ENCODE measurements at places on chromosomes 7 and 10. TPM values are rescaled to one million over a fixed set of nuclear protein-coding genes. Genes with fewer than 3 reads are reported as not detected.

- DNase-seq, result peak; percentile 45
These were observed 172.3 kb downstream of the C1GALT1 start for GRCh38 chr7:7354674-7355073.

DNA sequence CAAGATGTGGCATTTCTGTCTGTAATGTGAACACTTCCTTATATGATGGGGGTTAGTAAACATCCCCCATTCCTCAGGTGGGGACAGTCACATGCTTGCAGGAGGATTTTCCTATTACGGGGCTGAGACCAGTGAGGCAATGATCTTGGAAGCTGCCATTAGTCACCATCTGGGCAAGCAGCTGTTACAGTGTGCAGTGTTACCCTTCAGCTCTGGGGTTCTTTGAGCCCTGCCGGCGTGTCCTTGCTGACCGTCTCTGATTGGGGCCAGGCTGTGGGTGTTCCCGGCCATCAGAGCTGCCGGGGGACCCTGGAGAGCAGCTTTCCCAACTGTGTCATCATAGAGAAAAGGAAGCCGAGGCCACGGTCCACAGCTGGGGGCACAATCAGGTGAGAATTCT lies 126.8 kb upstream of the FAM20C start:
- no peak for DNase-seq

- DNase-seq, result no peak
These were observed 26.4 kb downstream of the FBXW4 start for GRCh38 chr10:101668566-101668965.

- no peak for DNase-seq
These were observed 27.3 kb downstream of the AHCYL2 start for GRCh38 chr7:129252128-129252527.

The NAT16 gene
- not detected for total RNA-seq

The PLXDC2 gene
- 61.9 TPM for total RNA-seq

DNA sequence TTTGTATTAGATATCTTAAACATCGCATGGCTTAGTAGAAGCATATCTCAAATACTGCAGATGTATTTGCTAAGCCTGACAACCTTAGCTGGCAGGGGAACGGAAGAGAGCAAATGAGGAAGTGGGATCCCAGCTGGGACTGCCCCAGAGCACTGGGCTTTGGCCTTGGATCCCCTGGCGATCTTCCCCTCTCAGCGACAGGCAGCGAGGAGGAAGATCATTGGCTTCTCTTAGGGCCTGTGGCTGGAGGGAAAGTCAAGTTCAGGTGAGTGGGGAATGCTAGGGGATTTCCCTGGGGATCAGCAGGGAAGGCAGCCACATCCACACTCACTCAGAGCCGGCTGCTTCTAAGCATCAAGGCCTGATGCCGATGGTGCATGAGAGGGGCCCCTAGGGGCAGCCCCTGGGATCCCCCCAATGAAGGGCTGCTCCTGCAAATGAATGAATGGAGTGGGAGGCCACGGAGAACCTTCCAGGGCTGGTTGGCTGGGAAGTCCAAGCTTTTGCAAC lies 42.0 kb downstream of the LYZL2 start:
- no peak for DNase-seq

Measured in lung (tissue), 17 donors.